Activated CD4-positive, alpha-beta T cell treated with anti-CD3 and anti-CD28 coated beads for 1 hour (primary cell): ENCODE measurements at places on chromosomes 5 and 9.

- DNase-seq = peak; percentile 37
Observed at GRCh38 chr9:93143830-93144530, 9.9 kb upstream of the NINJ1 start.

GRCh38 chr9:99998266-99998665 is 91.8 kb downstream of the STX17 start:
- no peak for DNase-seq

DNA sequence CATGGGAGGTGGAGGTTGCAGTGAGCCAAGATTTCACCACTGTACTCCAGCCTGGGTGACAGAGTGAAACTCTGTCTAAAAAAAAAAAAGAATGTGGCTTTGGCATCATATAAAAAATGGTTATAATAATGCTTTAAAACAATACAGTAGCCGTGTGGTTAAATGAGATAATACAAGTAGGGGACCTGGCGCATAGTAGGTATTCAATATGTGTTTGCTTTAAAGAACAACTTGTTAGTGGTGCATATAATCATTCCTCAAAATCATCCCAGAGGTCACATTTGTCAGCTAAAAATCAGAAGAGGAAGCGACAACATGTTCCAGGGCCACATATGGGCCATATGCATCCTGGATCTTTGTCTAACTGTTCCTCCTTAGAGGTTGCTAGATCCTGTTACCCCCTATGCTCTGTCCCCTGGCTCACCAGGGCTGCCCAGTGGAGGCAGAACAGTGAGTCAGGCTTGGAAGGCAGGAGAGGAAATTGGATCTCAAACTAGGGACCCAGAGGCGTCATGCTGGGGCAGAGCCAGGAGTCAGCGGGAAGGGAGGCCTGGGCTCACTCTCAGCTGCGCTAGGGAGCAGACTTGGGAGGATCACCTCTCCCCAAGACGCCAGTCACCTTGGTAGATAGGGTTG is 27.7 kb downstream of the LHX6 start:
- DNase-seq = no peak

GRCh38 chr5:119088438-119088837 is 17.6 kb downstream of the DMXL1 start:
- DNase-seq = no peak

GRCh38 chr5:57505272-57506200 is 22.9 kb upstream of the ACTBL2 start:
- no peak for DNase-seq

- no peak for DNase-seq
Observed at GRCh38 chr5:12284604-12285003, 380.4 kb upstream of the CTNND2 start.

DNA sequence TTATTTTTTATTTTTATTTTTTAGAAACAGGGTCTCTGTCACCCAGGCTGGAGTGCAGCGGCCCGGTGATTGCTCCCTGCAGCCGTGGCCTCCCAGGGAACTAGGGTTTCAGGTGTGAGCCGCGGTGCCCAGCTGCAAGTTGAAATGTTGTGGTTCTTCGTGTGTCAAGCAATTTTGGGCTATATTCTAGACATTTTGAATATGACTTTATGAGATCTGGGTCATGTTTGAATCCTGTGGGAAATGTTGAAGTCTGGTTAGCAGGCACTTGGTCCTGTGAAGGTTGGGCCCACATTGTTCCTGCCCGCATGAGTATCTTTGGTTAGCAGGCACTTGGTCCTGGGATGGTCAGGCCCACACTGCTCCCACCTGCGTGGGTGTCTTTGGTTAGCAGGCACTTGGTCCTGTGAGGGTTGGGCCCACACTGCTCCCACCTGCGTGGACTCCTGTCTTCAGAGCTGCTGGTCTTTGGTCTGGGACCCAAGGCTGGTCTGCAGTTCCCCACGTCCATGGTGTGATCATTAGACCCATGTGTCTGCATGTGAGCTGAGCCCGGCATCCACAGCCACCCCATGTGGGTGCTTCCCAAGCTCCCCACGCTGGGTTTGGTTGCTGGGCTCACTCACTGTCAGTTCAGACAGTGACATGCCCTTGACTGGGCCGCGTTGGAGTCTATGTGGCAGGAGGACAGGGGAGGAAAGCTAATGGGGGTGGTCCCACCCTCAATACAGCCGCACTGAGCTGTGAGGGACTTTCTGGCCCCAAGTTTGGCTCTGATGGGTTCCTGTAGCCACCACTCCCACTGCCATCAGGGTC is 7.1 kb downstream of the FBXW5 start:
- no peak for DNase-seq

DNA sequence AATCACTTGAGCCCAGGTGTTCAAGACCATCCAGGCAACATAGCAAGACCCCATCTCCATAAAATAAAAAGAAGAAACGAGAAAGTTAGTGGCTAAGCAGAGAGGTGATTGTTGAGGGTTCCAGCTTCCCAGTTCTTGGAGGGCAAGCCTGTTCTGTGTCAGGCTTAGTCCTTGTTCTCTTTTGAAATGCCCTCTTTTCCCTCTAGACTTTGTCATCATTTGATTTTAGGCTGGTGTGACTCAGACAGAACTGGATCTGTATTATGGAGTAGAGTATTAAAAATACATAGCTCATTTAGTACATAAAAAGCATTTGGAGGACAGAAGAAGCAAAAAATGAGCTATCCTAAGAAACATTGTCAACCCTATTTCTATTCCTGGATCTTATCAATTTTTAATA is 159.4 kb downstream of the CD180 start:
- DNase-seq = no peak

DNA sequence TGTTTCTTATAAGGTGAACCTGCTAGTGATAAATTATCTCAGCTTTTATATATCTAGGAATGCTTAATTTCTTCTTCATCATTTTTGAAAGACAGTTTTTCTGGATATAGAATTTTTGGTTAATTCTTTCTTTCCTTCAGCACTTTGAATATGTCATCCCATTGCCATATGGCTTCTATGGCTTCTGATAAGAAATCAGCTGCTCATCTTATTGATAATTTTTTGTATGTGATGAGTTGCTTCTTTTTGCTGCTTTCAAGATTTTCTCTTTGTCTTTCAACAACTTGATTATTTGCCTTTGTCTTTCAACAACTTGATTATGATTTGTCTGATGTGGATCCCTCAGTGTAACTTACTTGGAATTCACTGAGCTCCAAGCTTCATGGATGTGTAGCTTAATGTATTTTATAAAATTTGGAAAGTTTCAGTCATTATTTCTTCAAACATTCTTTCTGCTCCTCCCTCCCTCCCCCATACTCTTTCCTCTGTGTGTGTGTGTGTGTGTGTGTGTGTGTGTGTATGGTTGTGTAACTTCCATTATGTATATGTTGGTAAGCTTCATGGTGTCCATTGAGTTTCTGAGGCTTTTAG is 243.9 kb downstream of the TLE1 start:
- no peak for DNase-seq

DNA sequence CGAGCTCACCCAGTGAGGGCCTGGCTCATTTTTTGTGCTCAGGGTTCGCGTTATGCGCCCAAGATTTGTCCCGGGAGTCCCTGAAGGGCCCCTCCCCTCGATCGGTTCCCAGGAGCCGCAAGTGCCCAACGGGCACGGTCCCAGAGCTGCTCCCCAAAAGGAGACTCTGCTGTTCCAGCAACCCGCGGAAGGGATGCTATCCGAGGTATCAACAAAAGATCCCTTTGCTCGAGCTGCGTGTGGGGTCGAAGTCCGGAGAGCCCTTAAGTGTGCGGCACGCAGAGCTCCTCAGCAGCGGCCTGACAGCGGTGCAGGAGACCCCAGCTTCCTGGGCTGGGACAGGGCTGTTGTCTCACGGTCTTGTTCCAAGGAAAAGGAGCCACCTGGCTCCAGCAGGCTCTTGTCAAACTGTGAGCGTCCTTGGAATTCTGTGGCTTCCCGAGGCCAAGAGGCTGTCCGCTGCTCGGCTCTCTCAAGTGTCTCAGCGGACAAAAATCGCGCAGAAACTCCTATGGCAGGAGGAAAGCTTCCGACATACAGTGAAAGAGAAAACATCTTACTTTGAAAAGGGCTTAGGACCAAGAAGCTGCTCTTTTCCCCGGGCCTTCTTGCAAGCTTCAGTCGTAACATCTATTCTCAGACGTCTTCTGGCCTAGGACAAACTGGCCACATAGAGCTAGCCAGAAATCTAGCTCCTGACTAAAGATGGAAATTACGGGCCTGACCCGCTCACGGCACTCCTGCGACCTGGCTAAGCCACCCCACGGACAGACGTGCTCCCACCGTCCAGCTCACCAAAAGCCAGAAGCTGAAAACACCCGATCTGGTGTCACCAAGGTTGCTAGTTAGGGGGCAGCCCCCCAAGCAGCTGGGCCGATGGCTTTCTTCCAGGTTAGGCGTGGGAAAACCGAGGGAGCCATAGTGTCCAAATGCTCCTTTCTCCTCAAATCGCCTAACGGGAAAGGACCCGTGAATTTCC is 2.6 kb upstream of the FOXB2 start:
- no peak for DNase-seq

GRCh38 chr9:6549106-6549800 is 96.3 kb downstream of the GLDC start:
- DNase-seq = no peak

GRCh38 chr9:107174441-107174840 is 108.6 kb upstream of the RAD23B start:
- DNase-seq = no peak

GRCh38 chr5:77155179-77155785 is 55.2 kb upstream of the PDE8B start:
- DNase-seq = no peak

- no peak for DNase-seq
Observed at GRCh38 chr9:22073349-22073748, 64.2 kb upstream of the CDKN2B start.

- DNase-seq = no peak
Observed at GRCh38 chr5:177409043-177409801, at the start of gene F12. TSS of gene F12 (minus strand) at chr5:177409564. CDS start at chr5:177409527, 37 bp downstream.

DNA sequence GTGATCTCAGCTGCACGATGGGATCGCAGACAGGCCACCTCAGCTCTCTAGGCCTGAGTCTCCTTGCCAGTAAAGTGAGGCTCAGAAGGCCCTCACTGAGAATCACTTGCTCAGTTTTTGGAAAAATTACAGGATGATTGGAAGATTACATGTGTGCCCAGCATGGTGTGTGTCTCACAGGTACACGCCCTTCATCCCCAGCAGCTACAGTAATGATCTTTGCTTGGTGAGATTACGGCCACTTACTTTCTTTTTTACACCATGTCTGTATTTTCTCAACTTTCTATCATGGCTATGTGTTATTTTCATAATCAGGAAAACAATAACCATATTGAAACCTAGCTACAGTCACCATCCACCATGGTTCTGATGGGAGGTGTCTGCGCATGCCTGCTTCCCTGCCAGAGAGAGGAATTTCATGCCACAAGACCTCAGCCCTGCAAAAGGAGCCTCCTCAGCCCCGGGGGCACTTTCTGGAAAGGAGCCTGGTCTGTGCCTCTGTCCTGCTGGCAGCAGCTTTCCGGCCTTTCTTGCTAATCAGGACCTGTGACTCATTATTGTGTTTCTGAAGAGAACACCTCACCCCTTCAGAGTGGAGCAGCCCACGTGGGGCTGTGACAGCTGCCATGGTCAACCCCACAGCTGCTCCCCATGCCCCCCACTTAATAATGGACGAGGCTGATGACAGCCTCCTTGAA is 64.2 kb upstream of the OLFM1 start:
- DNase-seq = no peak

- no peak for DNase-seq
Observed at GRCh38 chr5:169148138-169148740, 152.7 kb downstream of the SLIT3 start.

DNA sequence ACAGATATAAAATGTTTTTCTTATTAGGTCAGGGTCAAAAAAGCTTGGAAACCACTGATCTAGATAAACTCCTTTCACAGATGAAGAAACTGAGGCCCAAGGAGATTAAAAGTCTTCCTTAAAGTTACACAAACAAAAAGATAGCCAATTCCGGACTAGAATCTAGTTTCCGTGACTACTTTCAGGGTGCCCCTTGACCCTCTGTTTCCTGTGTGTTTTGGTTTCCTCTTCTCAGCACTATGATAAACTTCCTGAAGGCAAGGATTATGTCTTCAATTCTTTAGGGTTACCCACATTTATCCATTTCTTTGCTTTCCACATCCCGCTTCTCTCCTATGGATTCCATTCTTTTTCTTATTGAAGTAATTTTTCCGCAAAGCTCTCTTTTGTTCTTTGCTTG is 83.1 kb downstream of the ADAMTS12 start:
- no peak for DNase-seq

DNA sequence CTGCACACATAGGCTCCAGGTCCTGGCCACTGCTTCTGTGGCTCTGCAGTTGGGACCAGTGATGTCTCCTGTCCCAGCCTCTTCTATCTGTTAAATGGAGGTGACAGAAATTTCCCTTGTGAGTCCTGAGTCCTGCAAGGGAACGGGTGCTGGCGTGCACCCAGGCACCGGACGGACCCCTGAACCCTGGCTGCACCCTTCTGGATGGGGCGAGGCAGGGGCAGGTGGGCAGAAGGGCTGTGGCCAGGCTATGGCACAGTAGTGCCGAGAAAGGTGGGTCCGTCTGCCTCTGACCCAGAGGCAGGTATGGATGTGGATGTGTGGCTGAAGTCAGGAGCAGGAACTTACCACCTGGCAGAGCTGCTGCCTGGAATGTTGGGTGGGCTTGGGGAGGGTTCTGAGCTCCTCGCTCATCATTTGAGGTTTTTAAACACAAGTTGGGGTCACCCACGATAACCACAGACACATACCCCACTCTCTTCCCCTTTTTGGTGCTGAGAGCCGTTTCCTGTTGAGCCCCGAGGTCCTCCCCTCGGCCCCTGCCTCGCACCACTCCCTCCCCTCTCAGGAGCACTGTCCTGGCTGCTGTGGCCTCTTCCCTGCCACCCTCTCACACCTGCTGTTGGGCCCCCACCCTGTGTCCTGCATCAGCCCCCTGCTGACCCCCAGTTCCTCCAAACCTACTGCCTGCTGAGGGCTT is 82.0 kb downstream of the COL5A1 start:
- DNase-seq = no peak

GRCh38 chr5:94748212-94748611 is 129.7 kb downstream of the SLF1 start:
- no peak for DNase-seq

- DNase-seq = peak; percentile 95
Observed at GRCh38 chr5:138464388-138465260, 655 bp upstream of the EGR1 start.

- DNase-seq = no peak
Observed at GRCh38 chr5:151925340-151925739, 689 bp upstream of the GLRA1 start.

DNA sequence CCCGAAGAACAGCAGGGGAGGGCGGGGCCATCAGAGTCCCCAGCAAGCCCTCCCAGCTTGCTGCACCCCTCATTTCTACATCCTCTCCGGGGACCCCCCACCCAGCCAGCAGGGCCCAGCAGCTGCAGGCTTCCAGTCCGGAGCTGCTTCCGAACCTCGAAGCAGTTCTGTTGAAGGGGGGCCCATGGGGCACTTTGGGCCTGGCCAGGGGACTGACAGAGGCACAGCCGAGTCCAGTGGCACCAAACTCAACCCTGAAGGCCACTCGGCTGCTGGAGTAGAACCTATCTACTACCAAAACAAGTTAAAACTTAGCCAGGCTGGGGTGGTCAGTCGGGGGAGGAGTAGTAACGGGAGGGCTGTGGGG is 8.1 kb upstream of the CCDC187 start:
- no peak for DNase-seq
